Vagina (tissue), 2 donors: ENCODE measurements at places on chromosomes 2 and 18. TPM values are rescaled to one million over a fixed set of nuclear protein-coding genes. Genes with fewer than 3 reads are reported as not detected.

DNA sequence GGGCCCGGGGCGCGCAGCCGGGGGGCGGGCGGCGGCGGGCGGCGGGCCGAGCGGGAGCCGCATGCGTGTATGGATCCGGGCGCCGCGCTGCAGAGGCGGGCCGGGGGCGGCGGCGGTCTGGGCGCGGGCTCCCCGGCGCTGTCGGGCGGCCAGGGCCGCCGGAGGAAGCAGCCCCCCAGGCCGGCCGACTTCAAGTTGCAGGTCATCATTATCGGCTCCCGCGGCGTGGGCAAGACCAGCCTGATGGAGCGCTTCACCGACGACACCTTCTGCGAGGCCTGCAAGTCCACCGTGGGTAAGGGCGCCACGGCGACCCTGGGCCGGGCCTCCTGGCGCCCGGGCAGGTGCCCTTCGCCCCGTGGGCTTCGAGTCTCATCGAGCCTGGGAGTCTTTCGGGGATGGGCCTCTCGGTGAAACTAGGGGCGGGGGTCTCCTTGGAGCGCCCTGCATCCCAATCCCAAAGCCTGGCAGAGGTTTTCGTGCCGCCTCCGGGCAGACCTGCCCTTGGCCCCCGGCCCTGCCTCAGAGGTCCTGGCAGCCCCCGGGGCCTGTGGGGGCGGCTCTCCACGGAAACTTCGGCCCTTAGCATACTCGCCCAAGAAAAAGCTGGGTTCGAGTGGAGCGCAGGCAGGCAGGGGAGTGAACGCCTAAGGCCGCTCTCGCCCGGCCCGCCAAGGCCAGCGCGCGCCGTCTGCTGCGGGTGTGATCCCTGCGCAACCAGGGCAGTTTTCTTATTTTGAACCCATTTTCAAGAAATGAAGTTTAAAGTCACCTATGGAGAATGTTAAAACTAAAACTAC is 622 bp downstream of the RAB12 start:
- no peak for DNase-seq

The DYSF gene
- total RNA-seq = 10.1 TPM

- DNase-seq = no peak
These were observed 21.2 kb upstream of the RPL37A start for GRCh38 chr2:216477283-216478035.

GRCh38 chr2:177551989-177552421 is 159.4 kb downstream of the AGPS start:
- no peak for DNase-seq

GRCh38 chr18:6509417-6509816 is 94.7 kb upstream of the L3MBTL4 start:
- DNase-seq = no peak

The DCC gene
- total RNA-seq = not detected

DNA sequence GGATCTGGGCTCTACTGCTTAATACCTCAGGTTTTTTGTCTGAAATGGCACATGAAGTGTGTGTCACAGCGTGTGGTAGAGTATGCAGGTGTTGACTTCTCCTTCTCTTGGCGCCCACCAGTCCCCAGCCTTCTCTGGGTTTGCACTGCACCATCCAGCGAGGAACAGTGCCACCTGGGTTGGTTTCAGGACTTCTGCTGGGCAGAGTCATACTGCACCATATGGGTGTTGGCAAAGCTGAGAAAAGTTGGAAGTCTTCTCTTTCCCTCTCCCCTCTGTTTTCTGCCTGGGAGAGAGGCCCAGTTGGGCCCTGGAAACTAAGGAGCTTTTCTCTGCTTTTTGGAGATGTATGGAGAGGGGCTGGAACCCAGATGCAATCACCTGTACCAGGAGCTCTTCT is 43.8 kb downstream of the TMEM185B start:
- DNase-seq = no peak

DNA sequence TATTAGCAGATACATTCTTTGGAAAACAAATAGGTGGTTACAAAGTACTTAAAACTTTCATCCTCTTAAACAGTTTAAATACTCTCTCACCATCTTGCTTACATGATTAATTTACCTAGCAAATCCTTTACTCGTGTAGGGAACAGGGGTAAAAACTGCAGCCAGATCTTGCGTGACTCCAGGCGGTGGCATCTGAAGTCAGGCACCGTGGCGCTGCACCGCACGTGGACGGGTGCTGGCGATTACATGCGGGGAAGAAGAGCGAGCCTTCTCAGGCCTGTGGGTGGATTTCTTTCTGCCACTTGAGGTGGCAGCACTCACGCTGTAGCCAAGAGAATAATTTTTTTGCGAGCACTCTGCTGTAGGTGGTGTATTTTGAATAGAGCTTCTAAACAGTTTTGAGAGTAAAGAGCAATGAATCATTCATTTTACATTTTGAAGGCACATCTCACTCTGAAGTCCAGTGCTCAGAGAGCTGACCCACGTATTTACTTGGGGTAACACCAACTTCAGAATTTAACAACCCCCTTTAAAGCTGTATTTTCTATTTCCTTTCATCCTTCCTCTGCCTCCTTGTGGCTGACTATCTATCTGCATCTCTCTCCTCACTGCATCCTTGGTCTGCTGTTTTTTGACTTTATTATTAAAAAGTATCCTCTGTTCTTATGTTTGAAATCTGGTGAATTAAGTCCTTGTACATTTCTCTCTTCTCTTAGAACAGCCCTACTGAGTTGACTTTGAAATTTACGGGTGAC is 68.9 kb downstream of the EPAS1 start:
- no peak for DNase-seq

GRCh38 chr18:74477771-74478170 is 18.4 kb upstream of the CNDP2 start:
- DNase-seq = peak; percentile 55

GRCh38 chr2:69789772-69790600 is 39.5 kb upstream of the GMCL1 start:
- DNase-seq = no peak

DNA sequence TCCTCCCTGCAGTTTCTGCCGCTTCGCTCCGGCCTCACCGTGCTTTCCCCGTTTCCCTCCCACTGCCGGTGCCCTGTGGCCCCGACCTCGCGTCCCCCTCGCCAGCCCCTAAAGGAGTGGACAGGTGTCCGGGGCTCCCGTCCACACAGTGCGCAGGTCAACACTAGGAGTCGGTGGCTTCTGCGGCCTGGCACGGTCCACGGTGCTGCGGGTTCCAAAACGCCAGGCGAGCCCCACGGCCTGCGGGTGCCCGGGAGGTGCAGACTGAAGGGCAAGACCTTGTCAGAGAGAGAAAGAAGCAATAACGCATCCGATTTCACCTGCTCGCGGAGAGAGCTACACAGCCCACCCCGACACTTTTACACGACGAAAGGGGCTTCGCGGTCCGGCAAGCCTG is 588.7 kb upstream of the SALL3 start:
- no peak for DNase-seq

DNA sequence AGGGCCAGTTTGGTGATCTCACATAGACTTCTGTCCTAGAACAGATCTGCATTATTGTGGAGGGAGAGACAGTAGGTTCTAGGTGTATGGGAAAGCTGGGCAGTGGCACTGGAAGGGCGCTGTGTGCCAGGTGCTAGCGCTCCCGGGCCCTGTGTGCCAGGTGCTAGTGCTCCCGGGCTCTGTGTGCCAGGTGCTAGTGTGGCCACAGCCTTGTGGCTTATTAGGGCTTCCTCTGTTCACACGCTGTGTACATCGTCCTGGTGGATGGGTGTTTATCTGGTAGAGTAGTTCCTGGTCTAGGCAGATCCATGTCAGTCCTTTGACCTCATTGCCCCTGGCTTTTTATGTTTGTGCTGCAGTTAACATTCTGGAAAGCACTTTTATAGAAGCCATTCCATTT is 263.4 kb downstream of the AGAP1 start:
- no peak for DNase-seq

The AMER3 gene
- not detected for total RNA-seq

DNA sequence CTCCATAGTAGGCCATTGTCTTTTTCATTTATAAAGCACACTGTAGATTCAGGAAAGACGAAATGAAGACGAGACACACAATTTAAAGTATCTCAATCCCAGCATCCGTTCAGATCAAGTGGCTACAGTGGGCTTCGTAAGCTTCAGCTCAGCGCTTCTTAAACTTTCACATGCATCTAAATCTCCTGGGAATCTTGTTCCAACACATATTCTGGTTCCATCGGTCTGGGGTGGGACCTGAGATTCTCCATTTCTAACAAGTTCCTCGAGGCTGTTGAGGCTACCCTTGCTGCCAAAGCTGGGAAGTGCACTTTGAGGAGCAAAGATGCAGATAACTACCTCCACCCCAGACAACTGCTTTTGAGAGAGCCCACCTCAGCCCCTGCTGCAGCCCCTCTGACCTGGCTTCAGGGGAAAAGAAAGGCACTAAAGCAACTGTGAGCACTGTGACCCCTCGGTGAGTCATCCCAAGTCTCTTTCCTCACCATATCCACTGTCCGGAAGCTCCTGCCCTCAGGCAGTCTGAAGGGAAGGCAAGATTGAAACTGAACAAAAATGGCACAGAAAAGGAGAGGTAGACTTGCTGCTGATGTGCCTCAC is 201.1 kb upstream of the FBXO11 start:
- no peak for DNase-seq

- no peak for DNase-seq
These were observed 188.5 kb downstream of the ASB1 start for GRCh38 chr2:238615187-238615586.

The CFAP65 gene
- not detected for total RNA-seq

- DNase-seq = no peak
These were observed 809.2 kb downstream of the CNTNAP5 start for GRCh38 chr2:124834331-124834730.

DNA sequence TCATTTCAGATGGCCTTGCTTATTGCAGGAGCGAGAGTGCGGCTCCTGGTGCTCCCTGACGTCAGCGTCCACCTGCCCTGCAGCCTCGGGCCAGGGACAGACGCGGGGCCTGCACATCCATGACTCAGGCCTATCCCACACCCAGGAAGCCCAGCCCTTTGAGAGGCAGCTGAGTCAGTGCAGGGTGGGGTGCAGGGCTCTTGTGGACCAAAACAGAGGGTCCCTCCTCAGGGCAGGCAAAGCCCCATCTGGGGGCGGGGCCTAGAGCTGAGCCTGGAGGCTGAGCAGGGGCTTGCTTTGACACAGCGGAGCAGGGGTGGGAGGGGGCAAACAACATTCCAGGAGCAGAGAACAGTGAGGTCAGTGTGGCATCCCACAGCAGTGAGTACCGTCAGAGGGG is 7.7 kb upstream of the ARHGEF4 start:
- no peak for DNase-seq

GRCh38 chr2:71685941-71686611 is 232.7 kb downstream of the DYSF start:
- DNase-seq = no peak

- DNase-seq = no peak
These were observed 978 bp upstream of the TUBA4A start for GRCh38 chr2:219254590-219255201.

DNA sequence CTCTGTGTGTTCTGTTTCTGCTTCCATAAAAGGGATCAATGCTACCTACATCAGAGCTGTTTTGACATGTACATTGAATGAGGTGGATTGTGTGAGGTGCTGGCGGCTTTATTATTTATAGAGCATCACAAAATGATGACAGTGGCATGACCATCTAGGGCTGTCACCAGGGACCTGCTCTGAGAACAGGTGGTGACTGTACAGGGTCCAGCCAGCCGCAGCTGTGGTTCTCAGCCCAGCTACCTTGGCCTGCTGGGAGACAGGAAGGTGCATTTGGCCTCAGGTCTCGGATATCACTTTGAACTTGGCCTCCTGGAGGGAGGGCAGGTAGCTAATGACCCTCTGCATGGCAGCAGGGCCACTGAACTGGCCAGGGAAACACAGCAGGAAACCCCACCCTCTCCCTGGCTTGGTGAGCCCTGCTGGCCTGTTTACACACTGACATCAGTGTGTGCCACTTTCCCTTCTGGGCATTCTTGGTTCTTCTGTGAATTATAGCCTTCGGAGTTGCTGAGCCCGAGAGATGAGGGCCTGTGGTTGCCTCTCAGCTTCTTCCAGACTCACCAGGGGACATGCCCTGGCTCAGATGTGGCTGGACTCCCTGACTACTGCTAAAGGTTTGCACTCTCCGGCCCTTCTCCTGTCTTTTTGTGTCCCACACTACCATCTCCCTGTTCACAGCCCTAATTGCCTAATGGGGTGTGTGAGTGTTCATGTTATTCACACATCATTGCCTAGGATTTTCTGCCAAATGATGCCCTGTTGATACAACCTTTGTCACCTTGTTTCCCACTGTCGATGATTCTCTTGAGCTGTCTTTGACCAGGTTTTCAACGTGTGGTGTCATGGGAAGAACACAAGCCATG is 109.2 kb upstream of the RAB12 start:
- no peak for DNase-seq

- DNase-seq = no peak
These were observed 124.1 kb upstream of the EML6 start for GRCh38 chr2:54599326-54599710.

GRCh38 chr2:219073413-219074129 is 12.8 kb upstream of the IHH start:
- DNase-seq = no peak

The ALPP gene
- not detected for total RNA-seq

GRCh38 chr2:207810200-207810788 is 40.6 kb upstream of the FZD5 start:
- no peak for DNase-seq

DNA sequence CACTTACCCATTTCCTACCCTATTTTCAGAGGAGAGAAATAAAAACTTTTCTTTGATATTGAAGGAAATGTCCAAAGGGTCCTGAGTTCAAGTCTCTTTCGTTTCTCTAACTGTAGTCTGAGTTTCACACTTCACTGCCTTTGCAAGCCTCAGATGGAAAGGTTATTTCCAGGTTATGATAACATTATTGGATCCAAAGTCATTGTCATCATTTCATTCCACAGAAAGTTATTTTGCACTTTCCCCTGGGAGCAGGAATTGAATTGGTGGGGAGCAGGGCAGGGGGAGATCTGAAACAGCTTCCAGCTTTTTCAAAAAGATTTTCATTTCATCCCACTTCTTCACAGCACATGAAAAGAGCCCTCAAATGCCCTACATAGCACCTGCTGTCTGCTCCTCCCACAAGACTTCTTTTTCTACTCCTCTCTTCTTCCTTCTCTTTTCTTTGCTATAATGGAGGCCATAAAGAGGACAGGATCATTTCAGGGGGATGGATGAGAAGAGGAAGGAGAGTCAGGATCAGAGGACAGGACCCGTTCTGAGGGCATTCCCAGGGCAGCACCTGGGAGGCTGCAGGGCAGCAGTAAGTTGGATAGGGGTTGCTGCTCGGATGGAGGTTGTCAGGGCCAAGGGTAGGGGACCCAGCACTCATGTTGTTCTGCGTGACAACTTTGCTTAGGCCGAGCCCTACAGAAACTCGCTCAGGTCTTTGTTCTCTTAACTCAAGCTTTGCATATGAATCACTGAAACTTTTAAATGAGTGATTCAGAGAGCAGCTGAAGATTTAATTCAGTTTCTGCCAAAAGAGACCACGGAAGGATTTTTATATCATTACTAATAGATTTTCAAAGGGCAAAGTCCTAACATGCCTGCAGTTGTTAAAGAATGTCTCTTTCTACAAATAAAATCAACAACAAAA is 11.4 kb upstream of the GALNT5 start:
- no peak for DNase-seq

The SEPTIN10 gene
- total RNA-seq = 107 TPM
